ENCODE measurements at places on chromosomes 2 and 18.

DNA sequence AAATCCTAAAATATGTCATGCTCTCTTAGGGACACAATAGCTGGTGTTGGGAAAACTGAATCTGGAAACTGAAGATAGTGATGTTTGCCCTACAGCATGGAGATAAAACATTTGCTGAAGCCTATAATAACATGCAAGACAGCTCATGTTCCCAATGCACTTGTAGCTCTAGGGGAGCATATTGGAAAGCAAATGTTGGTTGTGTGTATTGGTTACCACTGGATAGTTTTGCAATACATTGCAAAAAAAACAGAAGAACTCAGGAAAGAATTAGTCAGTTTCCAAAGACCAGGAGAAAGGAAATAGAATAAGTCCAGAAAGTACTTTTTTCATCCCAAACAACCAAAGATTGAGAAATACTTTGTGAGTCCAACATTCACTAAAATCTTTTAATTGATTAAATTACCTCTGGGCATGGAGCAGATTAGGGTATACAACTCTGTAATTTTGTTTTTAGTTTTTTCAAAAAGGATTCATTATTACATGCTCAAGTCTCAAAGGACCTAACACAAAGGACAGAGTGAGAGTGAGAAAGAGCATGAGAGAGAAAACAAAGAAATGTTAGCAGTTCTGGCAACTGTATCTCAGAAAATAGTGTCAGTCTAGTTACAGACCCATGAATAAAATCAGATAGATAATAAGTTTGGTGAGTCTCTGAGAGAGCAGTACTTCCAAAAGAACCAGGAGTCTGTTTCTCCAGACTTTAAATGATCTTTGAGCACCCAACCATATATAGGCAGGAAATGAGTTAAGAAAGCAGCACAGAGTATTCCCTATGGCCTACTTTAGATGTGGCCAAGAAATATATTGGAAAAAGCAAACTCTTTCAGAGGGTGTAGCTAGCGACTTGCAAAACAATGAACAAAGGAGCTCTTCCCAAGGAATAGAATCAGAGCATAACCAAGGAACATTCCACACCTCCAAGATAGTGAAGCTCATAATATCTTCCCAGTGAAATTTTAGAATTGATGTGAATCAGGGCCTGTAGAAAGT lies 36.6 kb upstream of the COL3A1 start:
- H3K4me3 ChIP-seq = no peak overlapping the region
- H3K4me1 ChIP-seq = no peaks in the 10 kb centered on the region
- H3K36me3 ChIP-seq = no peaks in the 10 kb centered on the region
- H3K27me3 ChIP-seq = no peaks in the 10 kb centered on the region

DNA sequence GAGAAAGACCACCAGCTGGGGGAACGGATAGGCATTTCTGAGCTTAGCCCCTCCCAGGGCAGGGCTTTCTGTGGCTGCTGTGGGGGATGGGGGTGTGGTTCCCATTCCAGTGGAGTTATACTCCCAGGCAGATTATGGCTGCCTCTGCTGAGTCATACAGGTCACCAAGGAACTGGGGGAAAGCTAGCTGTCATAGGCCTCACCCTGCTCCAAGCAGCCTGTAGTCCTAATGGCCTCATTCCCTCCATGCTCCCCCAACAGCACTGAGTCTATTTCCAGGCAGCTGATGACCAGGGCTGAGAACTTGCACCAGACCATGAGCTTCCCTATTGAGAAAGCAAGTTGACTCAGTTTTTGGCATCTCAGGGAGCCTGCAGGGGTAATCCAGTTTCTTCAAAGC lies 87.1 kb downstream of the GPR39 start:
- no peak for ATAC-seq
- H3K4me1 ChIP-seq = no peaks in the 10 kb centered on the region

GRCh38 chr2:79620679-79621078 lies 107.8 kb downstream of the CTNNA2 start:
- H3K4me1 ChIP-seq = no peaks in the 10 kb centered on the region
- no peak for ATAC-seq
- peaks cover 3% of the 10 kb centered on the region for H3K27me3 ChIP-seq
- no peaks in the 10 kb centered on the region for H3K36me3 ChIP-seq

DNA sequence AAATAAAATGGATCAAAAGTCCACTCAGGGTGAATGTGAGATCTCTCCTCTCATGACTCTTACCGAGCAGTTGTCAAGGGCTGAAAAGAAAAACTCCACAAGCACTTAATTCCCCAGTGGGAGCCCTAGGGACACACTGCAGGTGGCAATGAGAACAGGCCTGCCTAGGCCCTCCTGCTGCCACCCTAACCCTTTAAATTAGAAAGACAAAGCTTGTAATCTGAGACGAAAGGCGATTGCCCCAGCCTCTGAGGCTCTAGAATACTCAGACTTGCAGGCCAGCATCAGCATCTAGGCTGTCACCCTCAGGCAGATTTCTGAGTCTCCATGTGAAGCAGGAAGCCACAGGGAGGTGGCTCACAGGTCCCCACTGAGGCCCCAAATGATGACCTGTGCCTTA lies 457.0 kb upstream of the MYT1L start:
- H3K27ac ChIP-seq = no peak overlapping the region
- H3K4me1 ChIP-seq = no peaks in the 10 kb centered on the region
- no peak overlapping the region for H3K4me3 ChIP-seq
- peaks cover 26% of the 10 kb centered on the region for H3K27me3 ChIP-seq

DNA sequence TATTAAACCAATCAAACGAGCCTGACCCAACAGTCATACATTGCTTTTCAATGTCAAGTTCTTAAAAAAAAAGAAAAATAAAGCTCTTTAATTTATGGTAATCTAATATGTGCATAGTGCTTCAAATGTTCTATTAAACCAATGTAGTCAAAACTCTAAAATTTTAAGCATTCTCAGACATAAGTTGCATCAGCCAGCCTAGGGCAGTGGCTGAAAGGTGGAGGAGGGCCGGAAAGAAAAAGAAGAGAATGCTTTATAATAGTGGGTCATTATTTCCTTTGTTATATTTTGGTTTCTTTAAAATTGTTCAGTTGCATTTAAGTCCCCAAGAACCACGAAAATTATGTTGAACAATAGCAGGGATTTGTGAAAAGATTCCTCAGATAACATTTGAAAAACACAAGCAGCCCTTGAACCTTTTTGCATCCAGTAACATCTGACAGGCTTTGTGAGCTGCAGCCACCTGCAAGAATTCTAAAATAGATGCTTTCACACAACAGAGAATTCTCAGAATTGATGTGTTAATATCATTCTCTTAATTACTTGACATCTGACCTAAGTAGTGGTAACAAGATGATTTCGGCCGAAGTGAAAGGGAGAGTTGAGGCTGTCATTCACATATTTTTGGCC lies 252.1 kb downstream of the CDCA7 start:
- no peak overlapping the region for H3K4me3 ChIP-seq
- H3K4me1 ChIP-seq = no peaks in the 10 kb centered on the region
- H3K36me3 ChIP-seq = no peaks in the 10 kb centered on the region
- no peak overlapping the region for H3K27ac ChIP-seq
- no peaks in the 10 kb centered on the region for H3K27me3 ChIP-seq
- no peak for ATAC-seq

DNA sequence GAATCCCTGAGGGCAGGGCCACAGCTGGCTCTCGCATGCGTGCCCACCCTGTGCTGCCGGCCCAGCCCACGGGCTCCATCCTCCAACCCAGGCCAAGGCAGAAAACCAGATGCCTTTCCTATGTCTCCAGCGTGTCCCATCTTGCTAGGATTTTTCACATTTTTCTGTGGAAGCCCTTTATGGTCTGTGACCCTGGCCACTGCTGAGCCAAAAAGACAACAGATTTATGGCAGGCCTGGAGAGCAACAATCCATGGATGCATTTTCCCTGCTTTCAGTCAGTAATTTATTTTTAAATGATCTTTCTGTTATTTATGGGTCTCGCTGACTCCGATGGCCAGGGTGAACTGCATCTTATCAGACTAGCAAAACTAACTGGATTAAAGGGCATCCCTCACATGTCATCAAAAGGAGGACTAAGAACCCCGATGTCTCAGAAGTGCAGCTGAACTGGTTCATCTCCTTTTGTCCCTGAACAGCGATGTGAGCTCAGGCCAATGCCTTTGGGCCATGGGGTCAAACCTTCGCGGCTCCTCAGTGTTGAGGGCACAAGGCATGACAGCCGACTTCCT lies 346.0 kb downstream of the CYRIA start:
- no peak overlapping the region for H3K4me3 ChIP-seq
- H3K4me1 ChIP-seq = no peaks in the 10 kb centered on the region
- H3K27ac ChIP-seq = no peak overlapping the region
- no peaks in the 10 kb centered on the region for H3K36me3 ChIP-seq
- ATAC-seq = no peak

DNA sequence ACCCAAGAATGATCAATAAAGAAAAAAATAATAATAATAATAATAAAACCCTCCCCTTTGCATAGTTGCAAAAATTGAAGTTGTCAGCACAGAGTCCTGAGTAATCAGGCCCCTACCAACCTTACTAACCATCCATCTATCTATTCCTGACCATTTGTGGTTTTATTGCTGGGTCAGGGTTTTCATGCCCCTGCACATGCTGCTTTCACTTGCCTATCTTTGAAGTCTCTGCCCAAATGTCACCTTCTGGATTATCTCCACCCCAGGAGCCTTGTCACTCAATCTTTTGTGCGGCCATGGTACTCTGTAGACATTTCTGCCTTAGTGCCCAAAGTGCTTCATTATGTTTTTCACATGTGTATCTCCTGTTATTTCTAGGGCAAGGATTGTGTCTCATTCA lies 35.1 kb downstream of the SLC30A6 start:
- H3K27me3 ChIP-seq = no peaks in the 10 kb centered on the region
- no peak for ATAC-seq
- no peaks in the 10 kb centered on the region for H3K4me1 ChIP-seq
- peaks cover 80% of the 10 kb centered on the region for H3K36me3 ChIP-seq

GRCh38 chr2:110897966-110898365 lies 165.6 kb downstream of the ACOXL start:
- H3K4me1 ChIP-seq = no peaks in the 10 kb centered on the region
- H3K27ac ChIP-seq = no peak overlapping the region
- no peaks in the 10 kb centered on the region for H3K27me3 ChIP-seq
- H3K36me3 ChIP-seq = no peaks in the 10 kb centered on the region

DNA sequence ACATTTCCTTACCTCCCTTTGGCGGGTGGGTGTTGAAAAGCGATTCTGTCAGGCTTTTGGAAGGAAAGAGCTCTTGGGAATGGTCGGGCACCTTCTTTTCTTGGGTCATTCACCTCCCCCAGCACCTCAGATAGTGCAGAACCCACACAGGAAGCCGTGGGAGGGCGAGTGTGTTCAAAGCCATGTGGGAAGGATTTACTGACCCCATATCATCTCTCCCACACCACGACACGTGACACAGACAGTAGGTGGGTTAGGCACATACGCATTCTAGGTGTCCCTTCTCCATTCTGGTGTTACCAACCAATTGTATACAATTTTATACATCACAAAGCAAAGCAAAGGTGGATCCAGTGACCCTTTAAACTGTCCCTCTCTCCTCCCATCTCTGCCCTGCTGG lies 263.7 kb upstream of the REV1 start:
- H3K27me3 ChIP-seq = no peaks in the 10 kb centered on the region
- no peak overlapping the region for H3K27ac ChIP-seq
- no peak overlapping the region for H3K4me3 ChIP-seq
- peaks cover 5% of the 10 kb centered on the region for H3K36me3 ChIP-seq

GRCh38 chr2:133039531-133039930 lies 369.5 kb upstream of the LYPD1 start:
- no peaks in the 10 kb centered on the region for H3K27me3 ChIP-seq
- no peak overlapping the region for H3K27ac ChIP-seq
- H3K4me3 ChIP-seq = no peak overlapping the region
- no peaks in the 10 kb centered on the region for H3K36me3 ChIP-seq

DNA sequence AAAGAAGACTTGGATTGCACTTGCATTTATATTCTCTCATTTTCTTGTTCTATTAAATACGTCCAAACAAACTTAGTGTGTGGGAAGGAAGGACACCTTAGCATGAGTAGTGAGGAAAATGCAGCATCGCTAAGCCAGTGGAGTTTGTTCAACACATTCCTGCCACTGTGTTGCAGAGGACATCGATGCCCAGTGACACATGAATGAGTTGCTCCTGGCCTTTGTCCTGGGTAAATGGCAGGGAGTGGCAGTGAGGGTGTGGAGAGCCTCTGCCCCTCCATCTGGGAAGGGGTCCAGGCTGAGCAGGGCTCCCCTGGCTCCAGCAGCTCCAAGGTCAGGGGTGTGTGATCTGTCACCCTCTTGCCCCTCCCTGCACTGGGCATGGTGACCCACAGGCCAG lies 75.9 kb downstream of the CABLES1 start:
- no peak overlapping the region for H3K4me3 ChIP-seq
- no peak overlapping the region for H3K27ac ChIP-seq
- H3K36me3 ChIP-seq = no peaks in the 10 kb centered on the region
- H3K27me3 ChIP-seq = no peaks in the 10 kb centered on the region

DNA sequence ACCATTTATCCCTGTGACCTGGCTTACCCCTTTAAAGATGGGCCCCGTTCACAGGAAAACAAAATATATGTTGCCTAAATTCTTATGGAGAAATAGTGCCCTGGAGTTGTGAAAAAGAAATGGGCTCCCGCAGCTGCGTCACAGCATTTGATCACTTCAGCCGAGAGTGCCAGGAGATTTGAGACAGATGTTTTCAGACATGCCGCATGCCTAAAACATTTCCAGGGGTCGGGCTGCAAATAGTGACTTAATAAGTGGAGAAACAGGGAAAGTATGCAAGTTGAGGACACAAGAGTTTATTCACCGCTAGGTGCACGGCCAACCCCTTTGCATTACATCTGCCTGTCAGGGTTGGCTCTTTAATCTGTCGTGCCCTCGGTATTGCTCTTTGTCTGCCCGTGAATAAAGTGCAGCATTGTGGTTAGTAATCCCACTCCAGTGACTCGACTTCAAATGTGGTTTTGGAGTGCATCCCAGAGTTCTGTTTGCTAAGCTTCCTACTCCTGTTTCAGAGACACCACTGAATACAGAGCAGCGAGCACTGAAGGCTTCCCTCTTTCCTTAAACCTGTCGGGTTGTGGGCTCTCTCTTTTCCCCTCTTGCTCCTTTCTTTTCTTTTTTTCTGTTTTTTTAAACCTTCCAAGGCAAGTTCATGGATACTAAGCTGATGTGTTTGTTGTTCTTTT lies 187.5 kb downstream of the LTBP1 start:
- peak; percentile 82 for ATAC-seq
- H3K36me3 ChIP-seq = no peaks in the 10 kb centered on the region
- peak overlapping the region; percentile 74 for H3K4me3 ChIP-seq
- H3K27ac ChIP-seq = peak overlapping the region; percentile 93
- H3K4me1 ChIP-seq = peaks cover 73% of the 10 kb centered on the region

GRCh38 chr2:133483181-133483580 lies 85.1 kb downstream of the NCKAP5 start:
- no peak for ATAC-seq
- H3K4me1 ChIP-seq = no peaks in the 10 kb centered on the region
- no peak overlapping the region for H3K27ac ChIP-seq

GRCh38 chr2:188798159-188798558 lies 176.0 kb upstream of the COL3A1 start:
- no peak for ATAC-seq
- no peaks in the 10 kb centered on the region for H3K4me1 ChIP-seq
- H3K27me3 ChIP-seq = no peaks in the 10 kb centered on the region

- H3K27me3 ChIP-seq = no peaks in the 10 kb centered on the region
- ATAC-seq = no peak
- no peak overlapping the region for H3K27ac ChIP-seq
- H3K4me3 ChIP-seq = no peak overlapping the region
- H3K36me3 ChIP-seq = no peaks in the 10 kb centered on the region
- no peaks in the 10 kb centered on the region for H3K4me1 ChIP-seq
These were observed 289.3 kb upstream of the ZSWIM2 start for GRCh38 chr2:187138265-187138664.

- no peak overlapping the region for H3K27ac ChIP-seq
- H3K27me3 ChIP-seq = peaks cover 21% of the 10 kb centered on the region
- peaks cover 7% of the 10 kb centered on the region for H3K4me1 ChIP-seq
- ATAC-seq = no peak
- no peaks in the 10 kb centered on the region for H3K36me3 ChIP-seq
These were observed 4.4 kb downstream of the ANKRD29 start for GRCh38 chr18:23658285-23658684.

All from gastroesophageal sphincter (tissue), 4 donors.